ENCODE measurements at places on chromosomes 4 and X.

- DNase-seq, result no peak
Observed at GRCh38 chrX:3550160-3550751, 163.2 kb downstream of the PRKX start.

DNA sequence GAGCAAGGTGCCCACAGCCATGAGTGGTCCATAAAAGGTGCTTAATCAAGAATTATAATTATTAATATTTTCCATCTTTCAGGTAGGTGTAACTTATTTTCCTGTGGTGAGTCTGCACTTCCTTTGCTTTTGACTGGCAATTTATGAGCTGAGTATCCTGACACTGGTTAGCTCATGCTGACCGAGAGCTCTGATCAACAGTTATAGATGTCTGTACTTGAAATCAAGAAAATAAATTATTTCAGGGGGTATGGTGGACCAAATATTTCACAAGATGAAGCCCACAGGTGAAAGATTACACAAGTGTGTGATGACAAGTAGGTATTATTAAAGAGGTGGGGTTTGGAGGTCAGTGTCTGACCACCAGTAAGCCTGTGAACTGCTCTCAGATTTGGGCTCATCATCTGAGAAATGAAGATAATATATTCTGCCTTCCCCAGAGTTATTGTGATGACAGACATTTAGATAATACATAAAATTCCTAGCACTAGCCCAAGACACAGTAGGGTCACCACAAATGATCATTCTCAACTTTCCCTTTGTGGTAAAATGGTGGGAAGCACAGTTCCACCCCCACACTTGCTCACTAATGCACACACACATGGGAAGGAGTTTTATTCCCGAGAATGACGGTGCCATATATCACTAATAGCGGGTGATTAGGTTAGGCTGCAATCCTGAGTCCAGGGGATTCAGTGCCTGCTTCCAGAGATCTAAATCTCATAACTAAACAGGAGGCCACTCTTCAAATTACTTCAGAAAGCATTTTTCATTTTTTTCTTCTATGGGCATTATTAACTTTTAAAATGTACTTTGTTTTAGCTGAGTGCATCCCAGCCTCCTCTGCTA lies 34.0 kb upstream of the PACRGL start:
- no peak for DNase-seq

- no peak for DNase-seq
Observed at GRCh38 chr4:97670703-97671269, 472.5 kb downstream of the STPG2 start.

GRCh38 chr4:41454423-41454822 lies 83.5 kb upstream of the LIMCH1 start:
- no peak for DNase-seq

- DNase-seq, result no peak
Observed at GRCh38 chrX:40887476-40887875, 152.1 kb upstream of the MED14 start.

DNA sequence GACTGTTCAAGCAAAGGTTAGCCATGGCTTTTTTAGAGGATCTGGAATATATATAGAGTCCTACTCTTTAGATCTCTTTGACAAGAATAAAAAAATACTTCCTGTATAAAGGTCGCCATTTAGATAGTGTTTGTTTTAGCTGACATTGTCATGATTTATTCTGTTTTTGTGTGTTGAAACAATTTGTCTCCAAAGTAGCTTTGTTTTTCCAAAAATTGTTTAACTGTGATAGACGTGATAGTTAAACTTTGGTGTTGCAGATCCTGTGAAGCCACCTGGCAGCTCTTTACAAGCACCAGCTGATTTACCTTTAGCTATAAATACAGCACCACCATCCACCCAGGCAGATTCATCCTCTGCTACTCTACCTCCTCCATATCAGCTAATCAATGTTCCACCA lies 80.3 kb upstream of the SMARCA5 start:
- no peak for DNase-seq

DNA sequence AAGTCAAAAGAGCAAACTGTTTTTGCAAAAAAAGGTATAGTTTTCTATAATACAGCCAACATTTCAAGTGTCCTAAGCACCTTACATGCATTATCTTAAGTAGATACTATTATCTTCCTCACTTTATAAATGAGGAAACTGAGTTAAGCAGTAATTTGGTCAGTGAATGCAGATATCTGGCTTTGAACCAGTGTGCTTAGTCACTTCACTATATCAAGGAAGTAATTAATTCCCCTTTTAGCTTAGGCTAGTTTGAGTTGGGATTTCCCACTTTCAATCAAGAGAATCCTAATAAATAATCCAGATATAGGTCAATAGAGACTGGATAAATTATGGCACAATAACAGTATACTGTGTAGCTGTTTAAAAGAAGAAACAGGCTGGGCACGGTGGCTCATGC lies 14.8 kb downstream of the SPINK2 start:
- DNase-seq, result no peak

GRCh38 chr4:128527351-128527750 lies 239.7 kb upstream of the PGRMC2 start:
- DNase-seq, result no peak

GRCh38 chr4:166675411-166675810 lies 558.9 kb downstream of the SPOCK3 start:
- no peak for DNase-seq

- DNase-seq, result no peak
Observed at GRCh38 chr4:172698256-172698655, 470.4 kb upstream of the GALNT7 start.

DNA sequence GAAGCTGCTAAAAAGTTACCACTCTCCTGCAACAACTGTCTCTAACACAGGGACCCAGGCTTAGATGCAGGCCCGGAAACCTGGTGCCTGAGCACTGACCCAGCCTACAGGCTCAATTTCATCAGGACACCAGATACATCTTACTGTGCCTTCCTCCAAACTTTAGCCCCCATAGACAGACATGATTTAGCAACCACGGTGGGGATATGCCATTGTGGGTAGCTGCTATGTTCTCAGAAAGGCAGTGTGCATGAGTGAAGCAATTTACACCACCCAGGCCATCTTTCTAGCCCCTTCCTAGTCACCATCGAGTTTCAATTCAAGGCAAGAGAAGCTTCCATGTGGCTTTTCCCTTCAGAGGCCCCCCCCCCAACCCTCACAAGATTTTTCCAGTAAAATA lies 2.7 kb downstream of the HS3ST1 start:
- DNase-seq, result no peak

- DNase-seq, result no peak
Observed at GRCh38 chrX:148784856-148785255, 284.4 kb downstream of the AFF2 start.

GRCh38 chrX:147476008-147476407 lies 435.7 kb upstream of the FMR1 start:
- DNase-seq, result no peak

- no peak for DNase-seq
Observed at GRCh38 chr4:47525154-47525819, 40.2 kb downstream of the ATP10D start.

GRCh38 chr4:155973639-155974475 lies 20.2 kb upstream of the CTSO start:
- no peak for DNase-seq

DNA sequence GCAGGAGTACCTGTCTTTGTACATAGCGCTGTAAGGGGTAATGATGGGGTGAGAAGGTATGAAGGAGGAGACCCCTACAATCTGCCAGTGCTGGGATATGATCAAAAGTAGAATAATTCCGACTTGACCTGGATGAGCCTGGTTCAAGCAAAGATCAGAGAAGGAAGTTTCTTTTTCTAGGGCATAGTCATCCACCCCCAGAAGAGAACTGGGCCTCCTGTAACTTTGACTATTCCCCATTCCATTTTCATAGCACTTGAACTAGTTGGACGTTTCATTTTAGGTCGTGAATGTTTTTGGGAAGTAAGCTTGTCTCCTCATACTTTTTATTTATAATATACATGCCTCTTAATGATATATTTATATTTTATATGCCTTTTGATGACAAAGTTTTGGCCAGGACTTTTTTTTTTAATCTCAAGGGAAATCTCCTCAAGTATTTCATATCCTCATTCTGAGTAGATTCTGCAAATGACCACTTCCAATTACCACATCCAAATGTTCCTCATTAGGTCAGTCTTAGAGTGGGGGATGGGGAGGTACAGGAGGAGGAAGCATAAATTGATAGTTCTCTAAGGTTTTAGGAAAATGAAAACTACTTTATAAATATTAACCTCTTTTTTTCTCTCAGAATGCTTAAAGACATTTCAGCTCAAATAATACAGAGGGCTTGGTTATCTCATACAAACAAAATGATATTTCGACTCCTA lies 3.5 kb downstream of the CXorf58 start:
- no peak for DNase-seq

GRCh38 chr4:172650758-172651530 lies 517.7 kb upstream of the GALNT7 start:
- DNase-seq, result no peak

DNA sequence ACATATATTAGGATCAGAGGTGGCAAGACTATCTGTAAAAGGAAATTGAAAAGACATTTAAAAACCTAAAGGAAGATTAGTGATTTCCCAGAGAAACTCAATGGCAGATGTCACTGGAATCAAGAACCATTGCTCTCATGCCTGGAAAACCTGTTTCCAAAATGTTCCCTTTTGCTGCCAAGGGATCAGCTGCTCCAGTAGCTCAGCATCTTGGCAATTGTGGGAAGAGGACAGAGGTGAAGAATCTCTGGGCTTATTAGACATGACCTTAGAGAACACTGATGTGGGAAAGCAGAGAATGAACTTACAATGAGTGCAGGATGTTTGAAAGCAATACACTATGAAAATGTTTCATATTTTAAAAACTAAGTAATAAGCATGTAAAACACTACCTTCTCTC lies 98.3 kb downstream of the SHROOM3 start:
- no peak for DNase-seq

DNA sequence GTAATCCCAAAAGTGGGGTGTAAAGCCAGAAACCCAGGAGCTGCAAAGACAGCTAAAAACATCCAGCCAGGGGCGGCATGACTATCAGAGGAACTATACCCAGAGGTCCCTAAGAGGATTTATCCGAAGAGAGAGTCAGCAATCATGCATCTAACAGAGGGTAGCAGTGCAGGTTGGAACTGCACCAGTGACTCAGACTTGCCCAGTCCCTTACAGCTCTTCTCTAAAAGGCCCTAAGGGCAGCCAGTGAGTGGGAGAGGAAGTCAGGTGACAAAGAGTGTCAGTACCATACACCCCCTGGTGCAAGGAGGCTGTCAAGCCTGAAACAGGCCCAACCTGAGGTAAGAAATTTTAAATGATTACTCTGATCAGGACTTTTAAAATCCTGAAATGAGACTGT lies 88.1 kb downstream of the CAMK2D start:
- DNase-seq, result peak; percentile 16

DNA sequence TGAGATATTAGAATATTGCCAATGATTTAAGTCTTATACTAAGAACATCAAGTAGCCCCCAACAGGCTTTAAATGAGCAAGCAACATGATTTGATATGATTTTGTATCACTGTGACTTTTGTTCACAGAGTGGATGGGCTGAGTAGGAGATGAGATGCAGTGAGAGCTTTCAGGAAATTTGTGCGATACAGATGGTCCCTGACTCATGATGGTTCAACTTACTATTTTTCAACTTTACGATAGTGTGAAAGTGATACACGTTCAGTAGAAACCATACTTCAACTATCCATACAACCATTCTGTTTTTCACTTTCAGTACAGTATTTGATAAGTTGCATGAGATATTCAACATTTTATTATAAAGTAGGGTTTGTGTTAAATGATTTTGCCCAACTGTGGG lies 78.7 kb upstream of the NWD2 start:
- no peak for DNase-seq

DNA sequence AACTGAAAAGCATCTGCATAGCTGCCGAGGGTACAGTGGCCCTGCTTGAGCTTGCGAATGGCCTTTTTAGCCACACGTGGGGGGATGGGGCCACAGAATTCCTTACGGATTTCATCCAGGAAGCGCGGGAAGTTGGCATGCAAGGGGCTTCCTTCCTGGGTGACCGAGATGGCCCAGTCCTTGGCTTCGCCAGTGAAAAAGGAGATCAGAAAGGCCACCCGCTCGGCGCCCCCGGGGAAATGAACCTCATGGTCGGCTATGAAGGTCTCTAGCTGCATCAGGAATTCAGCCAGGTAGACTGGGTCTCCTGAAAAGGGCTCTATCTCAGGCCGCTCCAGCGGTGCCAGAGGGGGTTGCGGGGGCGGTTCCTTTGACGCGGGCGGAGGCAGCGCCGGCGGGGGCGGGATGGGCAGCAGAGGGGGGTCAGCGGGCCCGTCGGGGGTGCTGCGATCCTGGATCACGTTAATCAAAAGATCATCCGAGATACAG lies 909 bp downstream of the RTL5 start:
- DNase-seq, result no peak

DNA sequence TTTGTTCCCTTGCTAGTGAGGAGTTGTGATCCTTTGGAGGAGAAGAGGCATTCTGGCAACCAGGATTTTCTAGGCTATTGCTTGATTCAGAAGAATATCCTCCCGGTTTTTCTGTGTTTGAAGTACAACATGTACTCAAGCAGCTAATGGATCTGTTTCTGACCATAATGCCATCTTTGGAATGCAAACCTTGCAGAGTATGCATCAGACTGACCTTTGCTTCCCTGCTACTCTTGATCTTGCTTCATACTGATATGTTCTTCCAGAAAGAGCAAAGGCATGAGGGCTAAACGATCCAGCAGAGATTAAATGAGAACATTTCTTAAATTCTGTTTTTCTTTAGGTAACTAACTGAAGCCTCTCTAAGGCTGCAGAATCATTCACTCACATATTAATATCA lies 265.4 kb upstream of the SLC7A11 start:
- no peak for DNase-seq

- DNase-seq, result no peak
Observed at GRCh38 chrX:148914783-148915182, 414.4 kb downstream of the AFF2 start.

- no peak for DNase-seq
Observed at GRCh38 chr4:184805462-184806228, 20.1 kb downstream of the ACSL1 start.

- no peak for DNase-seq
Observed at GRCh38 chr4:119100655-119101054, 35.0 kb upstream of the MYOZ2 start.

DNA sequence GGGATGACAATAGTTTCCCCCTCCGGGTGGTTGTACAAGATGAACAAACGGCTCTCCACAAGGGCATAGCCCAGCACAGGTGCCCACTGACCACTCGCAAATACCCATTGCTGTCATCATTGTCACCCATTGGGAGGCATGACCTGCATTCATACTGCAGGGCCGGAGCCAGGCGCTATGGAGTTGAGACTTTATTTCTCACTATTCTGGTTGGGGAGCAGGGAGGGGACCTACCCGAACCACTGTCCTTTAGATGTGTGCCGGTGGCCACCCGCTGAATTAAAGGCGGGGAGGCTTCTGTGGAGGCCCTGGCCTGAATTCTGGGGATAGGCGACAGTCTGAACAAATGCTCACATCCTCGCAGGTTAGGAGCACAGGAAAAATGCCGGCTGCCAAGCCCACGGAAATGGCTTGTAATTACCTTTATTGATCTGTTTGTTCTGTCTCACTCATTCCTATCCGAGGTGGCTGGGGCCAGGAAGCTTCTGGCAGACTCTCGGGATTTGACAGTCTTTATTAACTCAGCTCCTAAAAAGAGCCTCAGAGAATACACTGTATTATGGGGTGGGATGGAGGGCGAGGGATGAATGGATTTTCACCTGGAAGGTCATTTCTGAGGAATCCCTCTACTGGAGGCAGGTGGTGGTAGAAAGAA lies 125.1 kb upstream of the PSAPL1 start:
- DNase-seq, result no peak

Measured in stimulated activated CD4-positive, alpha-beta T cell treated with anti-CD3 and anti-CD28 coated beads, Interleukin-4, amount 100 ng/mL, for 48 hours (primary cell).